ENCODE measurements at places on chromosomes 7 and 10. TPM values are rescaled to one million over a fixed set of nuclear protein-coding genes. Genes with fewer than 3 reads are reported as not detected.
A peak's percentile ranks its signal among the peaks of the same experiment; 100 is the strongest.

The ZFYVE27 gene
- total RNA-seq = 18.7 TPM

The STK32C gene
- 6.4 TPM for total RNA-seq

The GRID2IP gene
- total RNA-seq = 0.59 TPM

The TMEM225B gene
- total RNA-seq = 4.6 TPM

The TMEM26 gene
- total RNA-seq = not detected

The NANOS1 gene
- 3.6 TPM for total RNA-seq

The NAT16 gene
- total RNA-seq = not detected

The ARMC10 gene
- 60.1 TPM for total RNA-seq

The PDZD7 gene
- total RNA-seq = 4.8 TPM

The ZNF33B gene
- 35.9 TPM for total RNA-seq

The MRLN gene
- not detected for total RNA-seq

The CC2D2B gene
- total RNA-seq = 0.12 TPM

DNA sequence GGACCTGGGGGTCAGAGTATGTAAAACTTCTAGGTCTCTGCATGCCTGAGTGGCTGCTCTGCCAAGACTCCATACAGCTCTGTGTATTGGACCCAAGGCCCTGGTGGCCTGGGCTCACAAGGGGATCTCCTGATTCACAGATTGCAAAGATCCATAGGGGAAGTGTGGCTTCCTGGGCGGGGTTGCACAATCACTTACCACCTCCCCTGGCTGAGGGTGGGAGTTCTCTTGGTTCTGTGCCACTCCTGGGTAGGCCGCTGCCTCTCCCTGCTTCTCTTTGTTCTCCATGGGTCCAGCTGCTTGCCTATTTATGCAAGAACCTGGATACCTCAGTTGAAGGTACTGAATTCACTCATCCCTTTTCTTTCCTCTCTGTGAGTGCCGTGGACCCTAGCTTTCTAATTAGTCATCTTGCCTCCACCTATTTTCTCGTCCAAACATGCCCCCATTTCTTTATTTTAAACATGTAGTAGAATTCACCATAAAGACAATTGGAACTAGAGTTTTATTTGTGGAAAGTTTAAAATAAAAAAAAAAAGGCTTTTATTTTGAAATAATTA lies 18.5 kb upstream of the AGR3 start:
- no peak for DNase-seq

DNA sequence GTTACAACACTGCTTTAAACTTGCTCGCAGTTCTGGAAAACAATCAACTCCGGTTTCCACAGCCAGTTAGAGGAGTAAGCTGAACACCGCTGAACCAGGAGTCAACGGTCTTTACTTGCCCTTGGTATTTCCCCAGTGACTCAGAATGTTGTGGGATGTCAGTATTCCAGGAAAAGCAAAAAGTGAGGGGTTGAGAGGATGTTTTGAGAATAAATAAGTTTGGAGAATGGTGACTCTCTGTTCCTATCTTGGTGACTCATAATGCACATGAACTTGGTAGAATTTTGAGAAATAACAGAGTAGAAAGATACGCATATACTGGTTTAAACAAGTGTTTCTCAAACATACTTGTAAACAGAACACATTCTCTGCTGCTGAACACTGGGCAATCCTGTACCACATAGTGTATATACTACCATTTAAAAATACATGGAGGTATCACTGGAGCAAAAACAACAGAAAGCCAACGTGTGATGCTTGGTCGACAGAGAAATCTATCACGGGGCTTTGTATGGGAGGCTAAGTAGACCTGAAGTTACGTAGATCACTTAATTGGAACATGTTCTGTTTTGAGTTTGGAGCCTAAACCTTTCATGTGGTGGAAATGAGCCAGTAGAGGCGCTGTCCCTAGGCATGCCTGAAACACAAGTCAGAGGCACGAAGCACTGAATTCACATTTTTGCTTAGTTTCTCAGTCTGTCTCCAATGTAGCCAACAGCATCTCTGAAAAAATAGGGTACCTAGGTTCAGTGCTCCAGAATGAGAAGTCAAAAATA lies 534.3 kb downstream of the PARD3 start:
- DNase-seq = no peak

- peak; percentile 77 for DNase-seq
Measured at GRCh38 chr10:62063795-62064472, 162.4 kb downstream of the ARID5B start.

DNA sequence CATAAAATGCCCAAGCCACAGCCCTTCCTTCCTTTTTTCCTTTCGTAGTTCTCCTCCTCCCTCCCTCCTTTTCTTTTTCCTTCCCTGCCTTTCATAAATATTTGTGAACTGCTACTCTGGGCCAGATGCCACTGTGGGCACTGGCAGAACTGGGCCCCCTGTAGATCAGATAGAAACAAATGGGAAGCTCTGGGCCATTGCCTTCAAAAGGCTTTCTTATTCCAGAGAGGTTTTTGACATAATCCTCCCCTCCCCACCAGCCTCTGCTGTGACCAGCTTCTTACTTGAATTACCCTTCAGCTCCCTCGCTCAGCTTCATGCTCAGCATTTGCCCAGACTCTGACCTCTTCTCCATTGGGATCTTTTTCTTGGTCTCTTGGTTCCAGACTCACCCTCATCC lies 886.8 kb downstream of the LRMDA start:
- DNase-seq = no peak

GRCh38 chr7:35593899-35594298 lies 101.0 kb downstream of the HERPUD2 start:
- no peak for DNase-seq

DNA sequence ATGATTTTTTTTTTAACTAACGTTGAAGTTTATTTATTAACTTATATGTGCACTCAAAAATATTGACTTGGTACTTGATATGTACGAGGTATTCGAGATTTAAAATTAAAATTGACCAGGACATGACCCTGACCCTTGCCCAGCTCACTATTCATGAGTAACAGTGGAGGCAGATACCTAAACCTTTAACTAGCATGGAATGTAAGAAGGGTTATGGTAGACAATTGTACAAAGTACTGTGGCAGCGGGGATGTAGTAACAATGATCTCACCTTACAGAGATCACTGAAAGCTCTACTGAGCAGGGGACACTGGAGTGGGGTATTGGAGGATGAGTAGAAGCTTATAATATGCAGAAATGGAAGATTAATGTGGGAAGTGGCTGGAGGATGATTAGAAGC lies 60.8 kb downstream of the ADRA2A start:
- DNase-seq = no peak

- DNase-seq = no peak
Measured at GRCh38 chr7:148915211-148915610, 31.1 kb upstream of the EZH2 start.

DNA sequence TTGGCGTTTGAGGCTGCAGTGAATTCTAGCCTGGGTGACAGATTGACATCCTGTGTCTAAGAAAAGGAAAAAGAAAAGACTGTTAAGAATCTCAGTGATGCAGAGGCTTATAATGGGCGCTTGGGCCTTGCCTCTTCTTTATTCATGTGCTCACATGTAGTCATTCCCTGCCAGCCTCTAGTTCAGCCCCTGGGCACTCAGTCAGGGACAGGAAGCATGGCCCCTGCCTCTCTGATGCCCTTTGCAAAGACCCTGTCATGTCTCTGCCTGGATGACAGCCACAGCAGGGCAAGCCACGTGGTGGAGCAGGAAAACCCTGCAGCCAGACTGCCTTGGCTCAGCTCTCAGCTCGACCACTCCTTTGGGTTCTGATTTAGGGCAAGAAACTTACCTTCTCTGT lies 368.9 kb downstream of the RPS24 start:
- no peak for DNase-seq

- no peak for DNase-seq
Measured at GRCh38 chr7:139767561-139767982, 10.2 kb downstream of the HIPK2 start.

DNA sequence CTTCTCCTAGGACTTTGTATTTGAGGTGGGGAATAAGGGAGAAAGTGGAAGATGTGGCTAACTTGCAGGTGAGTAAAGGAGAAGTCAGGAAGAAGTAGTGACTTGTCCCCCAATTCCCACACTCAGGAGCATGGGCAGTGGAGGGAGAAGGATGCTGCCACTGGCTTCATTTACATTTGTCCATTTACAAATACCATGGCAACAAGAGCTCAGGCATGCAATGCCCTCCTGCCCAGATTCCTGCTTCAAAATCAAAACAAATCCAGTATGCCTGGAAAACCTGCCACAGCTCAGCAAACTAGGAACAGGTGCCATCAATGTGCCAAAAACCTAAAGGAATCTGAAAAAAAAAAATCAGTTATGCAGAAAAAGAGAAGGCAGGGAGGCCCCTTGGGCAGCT lies 139.9 kb downstream of the KCNMA1 start:
- no peak for DNase-seq

GRCh38 chr7:48274662-48275061 lies 103.4 kb downstream of the ABCA13 start:
- no peak for DNase-seq

DNA sequence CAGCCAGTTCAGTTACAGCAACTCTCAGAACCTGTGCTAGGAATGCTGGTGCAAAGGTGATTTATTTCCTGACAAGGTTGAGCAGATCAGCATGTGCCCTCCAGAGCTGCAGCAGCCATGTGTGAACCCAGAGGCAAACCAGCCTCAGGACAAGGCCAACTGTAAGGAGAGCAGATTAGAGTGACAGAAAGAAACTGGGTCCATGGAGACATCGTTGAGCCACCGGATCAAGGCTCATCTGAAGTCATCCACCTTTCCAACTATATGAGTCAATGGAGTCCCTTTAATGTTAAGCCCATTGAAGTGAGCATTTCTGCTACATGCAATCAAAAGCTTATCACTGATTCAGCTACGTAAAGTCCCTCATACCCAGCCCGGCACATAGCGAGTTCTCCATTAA lies 26.4 kb downstream of the KCNMA1 start:
- DNase-seq = no peak

DNA sequence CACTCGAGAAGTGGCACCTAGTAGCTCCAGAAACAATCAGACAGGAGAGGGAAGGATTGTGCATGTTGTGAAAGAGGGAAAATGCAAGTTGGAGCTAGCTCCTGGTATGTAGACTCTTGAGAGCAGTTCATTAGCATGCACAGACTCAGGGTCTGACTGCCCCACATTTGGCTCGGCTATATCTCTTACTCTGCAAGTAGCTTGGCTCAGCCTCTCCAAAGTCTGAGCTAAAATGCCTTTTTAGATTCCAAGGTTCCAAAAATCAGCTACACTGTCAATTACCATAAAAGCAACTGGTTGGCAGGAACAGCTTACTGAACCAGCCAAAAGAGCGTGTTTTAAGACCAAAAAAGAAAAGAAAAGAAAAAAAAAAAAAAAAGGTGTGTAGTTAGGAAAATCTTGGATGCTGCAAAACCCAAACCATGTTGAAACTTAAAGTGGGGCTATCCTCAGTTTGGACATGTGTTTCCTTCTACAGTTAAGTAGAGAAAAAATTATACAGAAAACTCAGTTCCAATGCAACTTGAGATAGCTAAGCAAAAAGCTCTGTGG lies 65.5 kb downstream of the MKX start:
- no peak for DNase-seq

DNA sequence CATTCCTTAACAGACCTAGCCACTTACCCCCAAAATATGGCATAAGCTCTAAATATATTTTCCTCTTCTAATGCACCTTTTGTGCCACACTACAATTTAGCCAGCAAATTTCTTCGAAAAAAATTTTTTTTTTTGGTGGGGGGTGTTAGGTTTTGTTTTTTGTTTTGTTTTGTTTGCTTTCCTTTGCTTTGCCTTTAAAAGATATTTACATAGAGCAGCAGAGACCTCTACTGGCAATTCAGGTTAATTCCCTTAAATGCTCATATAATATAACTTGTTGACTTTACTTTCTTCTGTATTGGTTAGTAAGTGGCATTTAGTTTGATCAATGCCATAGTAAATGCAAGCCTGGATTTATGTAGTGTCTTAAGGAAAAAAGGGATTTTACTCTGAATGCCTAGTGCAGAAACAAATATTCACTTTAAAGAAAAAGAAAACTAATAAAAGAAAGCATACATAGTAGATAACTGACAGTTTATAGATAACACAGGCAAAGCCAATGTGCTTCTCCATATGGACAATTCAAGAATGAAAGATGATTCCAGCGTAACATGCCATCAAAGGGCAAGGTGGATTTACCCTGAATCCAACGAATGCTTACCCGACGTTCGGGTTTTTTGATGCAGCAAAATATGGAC lies 1250.6 kb downstream of the GATA3 start:
- DNase-seq = no peak

DNA sequence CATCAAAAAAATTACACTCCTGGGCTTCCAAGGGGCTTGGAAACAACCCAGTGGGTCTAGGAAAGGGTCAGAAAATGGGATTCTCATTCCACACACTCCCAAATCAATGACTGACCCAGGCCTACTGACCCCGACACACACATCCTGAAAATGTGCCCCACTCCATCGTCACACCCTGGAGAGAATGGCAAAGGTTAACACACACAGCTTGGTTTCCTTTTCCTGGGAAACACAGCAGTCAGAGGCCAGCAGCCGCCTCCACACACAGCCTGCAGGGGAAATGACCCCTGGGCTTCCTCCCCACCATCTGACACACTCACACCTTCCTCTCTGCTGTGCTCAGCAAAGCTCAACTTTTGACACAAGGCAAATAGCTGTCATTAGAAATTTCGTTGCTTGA lies 42.9 kb downstream of the SH3PXD2A start:
- DNase-seq = no peak

- DNase-seq = peak; percentile 71
Measured at GRCh38 chr7:2637505-2638223, 5.9 kb downstream of the TTYH3 start.

- DNase-seq = no peak
Measured at GRCh38 chr7:155336812-155337602, 39.3 kb downstream of the INSIG1 start.

GRCh38 chr7:43248961-43249822 lies 136.7 kb downstream of the HECW1 start:
- no peak for DNase-seq

- no peak for DNase-seq
Measured at GRCh38 chr10:8919280-8919679, 864.8 kb downstream of the GATA3 start.

- DNase-seq = no peak
Measured at GRCh38 chr10:101875068-101875688, 31.6 kb upstream of the KCNIP2 start.

- DNase-seq = no peak
Measured at GRCh38 chr7:18520450-18521235, 25.1 kb downstream of the HDAC9 start.

DNA sequence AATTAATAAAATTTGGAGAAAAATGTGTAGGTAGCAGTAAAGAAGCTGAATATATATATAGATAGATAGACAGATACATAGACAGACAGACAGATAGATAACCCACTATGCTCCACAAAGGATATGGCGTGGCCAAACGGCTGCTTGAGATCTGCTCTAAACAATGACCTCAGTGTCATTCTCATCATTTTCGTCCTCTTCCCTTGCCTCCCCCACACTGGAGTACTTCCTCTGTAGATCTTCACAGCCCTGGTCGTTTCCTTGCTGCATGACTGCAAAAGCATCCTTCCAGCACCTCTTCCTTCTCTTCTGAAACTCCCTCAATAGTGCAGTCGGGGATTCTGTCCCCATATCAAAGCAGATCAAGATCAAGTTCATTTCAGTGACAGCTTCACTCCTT lies 35.6 kb upstream of the ATP6V0A4 start:
- DNase-seq = no peak

Data from lower leg skin (tissue), 4 donors.